ENCODE measurements at places on chromosomes 5 and 9.

- DNase-seq: no peak
Observed at GRCh38 chr5:179255527-179256327, 89.5 kb downstream of the ADAMTS2 start.

DNA sequence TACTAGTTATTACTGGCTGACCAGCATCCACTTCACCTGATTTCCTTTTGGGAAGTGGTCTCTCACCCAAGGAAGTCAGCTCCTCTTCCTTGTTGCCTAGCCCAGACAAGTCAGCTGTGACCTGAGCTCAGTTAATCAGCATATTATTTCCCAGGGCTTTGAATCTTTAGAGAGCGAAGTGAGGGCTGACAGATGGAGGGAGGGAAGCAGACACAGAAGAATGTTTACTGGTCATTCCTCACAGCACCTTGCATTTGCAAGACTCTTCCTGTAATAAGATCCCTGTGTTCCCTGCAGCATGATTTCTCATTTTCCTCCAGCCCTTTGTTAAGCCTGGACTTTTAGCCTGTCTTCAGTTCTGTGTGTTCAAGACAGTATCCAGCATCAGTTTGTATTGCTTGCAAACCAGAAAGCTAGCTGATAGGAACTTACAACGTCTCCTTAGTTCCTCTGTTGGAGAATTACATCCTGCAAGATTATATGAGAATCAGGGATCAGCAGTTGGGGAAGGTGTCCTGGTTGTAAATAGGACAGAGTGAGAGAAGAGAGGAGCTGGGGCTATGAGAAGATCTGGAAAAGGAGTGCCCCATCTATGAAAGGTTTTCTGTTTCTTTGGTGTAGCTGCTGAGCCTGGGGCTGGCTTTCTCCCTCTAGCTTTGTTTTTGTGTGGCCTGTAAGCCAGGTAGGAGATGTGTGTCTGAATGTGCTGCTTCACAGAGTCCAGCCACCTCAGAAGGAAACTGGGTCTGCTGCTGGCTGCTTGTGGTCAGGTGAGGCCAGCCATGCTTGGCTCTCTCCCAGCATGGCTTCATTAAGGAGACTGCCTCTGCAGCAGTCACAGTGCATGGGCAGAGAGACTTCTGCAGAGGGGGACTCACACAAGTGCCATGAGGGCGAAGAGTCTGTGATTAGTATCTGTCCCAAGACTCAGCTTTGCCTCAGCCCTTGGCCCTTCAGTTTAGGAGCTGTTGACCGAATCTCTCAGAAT, 50.3 kb downstream of the MAN2A1 start:
- DNase-seq: peak; percentile 19

DNA sequence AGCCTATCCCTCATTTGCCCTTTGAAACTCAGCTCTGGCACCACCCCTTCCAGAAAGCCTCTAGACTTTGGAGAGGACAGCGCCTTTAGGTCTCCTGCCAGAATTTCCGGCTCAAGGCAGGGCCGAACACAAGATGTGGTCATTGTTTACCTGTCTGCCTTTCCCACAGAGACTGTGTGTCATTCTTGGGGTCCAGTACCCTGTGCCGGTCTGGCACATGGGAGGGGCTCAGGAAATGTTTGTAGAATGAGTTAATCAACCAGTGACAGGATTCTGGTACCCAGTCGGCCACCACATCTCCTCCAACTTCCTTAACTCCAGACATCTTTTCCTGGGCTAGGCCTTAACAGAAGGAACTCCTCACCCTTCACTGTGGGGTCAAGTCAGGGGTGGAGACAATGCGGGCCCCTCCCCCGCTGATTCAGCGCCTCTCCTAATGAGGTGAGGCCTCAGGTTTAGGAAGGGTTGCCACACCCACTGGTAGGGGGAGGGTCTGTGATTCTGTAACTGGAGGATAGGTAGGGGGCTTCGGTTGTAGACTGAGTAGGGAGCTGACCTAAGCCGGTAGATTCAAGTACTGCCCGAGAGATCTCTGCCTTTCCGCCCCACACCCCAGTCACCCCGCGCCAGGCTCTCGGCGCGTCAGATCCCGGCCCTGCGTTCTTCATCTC, 29.3 kb downstream of the PCDH1 start:
- peak; percentile 27 for DNase-seq

DNA sequence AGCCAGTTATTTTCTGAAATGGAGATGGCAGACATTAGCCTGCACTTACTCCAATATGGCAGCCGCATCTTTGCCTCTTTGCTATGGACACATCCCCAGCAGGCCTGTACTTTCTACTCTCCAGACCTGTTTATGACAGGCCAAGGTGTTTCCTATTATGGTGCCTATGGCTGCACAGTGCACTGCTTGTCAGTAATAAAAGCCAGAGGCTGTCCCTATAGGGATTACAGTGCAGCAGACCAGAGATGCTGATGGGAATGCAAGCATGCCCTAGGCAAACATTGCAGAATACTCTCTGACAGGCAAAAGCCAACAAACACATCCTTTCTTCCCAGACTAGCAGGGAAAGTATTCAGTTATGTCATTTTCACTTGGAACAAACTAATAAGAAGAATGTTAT, 442.9 kb downstream of the RAB3C start:
- no peak for DNase-seq

GRCh38 chr5:125497651-125498050, 751.2 kb upstream of the ZNF608 start:
- no peak for DNase-seq

DNA sequence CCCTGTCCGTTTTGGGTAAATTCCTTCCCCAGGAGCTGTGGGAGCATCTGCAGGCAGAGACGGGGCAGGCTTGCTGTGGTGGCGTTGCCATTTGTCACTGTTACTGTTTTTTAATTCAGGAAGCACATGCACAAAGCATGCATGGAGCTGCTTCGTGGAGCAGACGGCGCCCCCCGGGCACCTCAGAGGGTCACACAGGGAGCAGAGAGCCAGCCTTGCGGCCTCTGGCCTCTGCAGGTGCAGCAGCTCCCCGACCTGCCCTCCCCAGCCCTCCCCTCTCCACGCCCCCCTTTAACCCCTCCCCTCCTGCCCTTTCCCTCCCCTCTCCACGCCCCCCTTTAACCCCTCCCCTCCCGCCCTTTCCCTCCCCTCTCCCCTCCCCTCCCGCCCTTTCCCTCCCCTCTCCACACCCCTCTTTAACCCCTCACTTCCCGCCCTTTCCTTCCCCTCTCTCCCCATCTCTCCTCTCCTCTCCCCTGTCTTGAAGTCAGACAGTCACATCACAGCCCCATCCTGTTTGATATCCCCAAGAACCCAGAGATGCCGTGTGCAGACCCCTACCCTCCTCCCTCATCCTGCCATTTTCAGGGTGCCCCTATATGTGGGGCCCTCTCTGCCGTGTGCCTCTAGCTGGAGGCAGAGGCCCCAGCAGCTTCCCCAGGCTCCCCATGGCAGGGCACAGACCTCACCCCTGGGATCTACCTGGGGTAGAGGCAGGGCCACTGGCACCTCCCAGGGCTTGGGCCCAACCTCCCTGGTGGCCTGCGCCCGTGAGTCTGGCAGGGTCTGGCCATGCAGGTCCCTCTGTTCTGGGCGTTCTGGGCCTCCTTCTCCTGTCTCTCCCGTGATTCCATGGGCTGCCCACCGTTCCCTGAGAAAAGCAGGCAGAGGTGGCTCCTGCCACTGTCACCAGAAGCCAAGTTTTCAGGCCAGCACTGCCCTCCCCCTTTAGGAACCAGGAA, 29.6 kb upstream of the UBAC1 start:
- no peak for DNase-seq

- DNase-seq: no peak
Observed at GRCh38 chr9:21687351-21687750, 115.1 kb upstream of the MTAP start.

Data from HFFc6 (cell line).